Caco-2 (cell line): ENCODE measurements at places on chromosomes 4 and X. TPM values are rescaled to one million over a fixed set of nuclear protein-coding genes. Genes with fewer than 3 reads are reported as not detected.

The PPARGC1A gene
- total RNA-seq = 0.09 TPM in 1 of 2 replicates, not detected in the other

The GPC3 gene
- 233 and 266 TPM in 2 replicates for total RNA-seq

The FRG2 gene
- 0.23 TPM in 1 of 2 replicates, not detected in the other for total RNA-seq

- no peak for DNase-seq
- H3K27ac ChIP-seq = no peak overlapping the region
- no peaks in the 10 kb centered on the region for H3K27me3 ChIP-seq
- H3K4me1 ChIP-seq = no peaks in the 10 kb centered on the region
Measured at GRCh38 chr4:40918330-40918729, 168.6 kb downstream of the NSUN7 start.

DNA sequence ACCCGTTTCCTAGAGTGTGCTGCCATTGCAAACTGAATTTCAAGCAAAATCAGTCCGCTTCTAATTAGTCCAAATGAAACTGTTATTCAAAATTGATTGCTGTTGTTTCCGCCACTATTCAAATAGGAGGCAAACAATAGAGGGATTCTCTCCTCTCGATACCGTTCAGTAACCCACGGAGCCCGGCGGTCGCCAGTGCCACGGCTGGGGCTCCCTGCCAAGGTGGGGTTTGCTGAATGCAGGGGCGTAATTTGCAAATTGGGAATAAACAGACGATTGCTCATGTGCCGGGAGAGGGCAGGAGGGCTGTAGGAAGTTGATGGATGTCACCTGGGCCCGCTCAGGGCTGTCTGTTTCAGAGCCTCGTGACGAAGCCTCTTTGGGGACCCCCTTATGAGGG lies 8.8 kb downstream of the ADRA2C start:
- H3K4me3 ChIP-seq = no peak overlapping the region
- no peaks in the 10 kb centered on the region for H3K27me3 ChIP-seq
- no peaks in the 10 kb centered on the region for H3K36me3 ChIP-seq
- no peak for DNase-seq
- no peak overlapping the region for H3K27ac ChIP-seq
- peaks cover 2% of the 10 kb centered on the region for H3K4me1 ChIP-seq

DNA sequence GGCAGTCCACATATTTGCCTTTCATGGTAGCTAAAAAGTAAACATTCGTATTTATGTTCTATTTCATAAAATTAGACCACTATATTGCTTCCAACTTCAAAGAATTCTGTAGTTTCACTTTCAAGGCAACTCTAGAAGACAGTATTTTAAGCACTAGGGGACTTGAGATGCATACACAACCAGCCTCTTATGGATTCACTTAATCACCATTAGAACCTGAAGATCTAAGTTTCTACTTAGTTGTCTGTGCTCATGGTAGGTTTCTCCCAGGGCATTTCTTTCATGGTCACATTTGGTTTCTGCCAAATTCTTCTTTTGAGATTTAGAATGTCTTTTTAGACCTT lies 209.9 kb upstream of the HCCS start:
- H3K27me3 ChIP-seq = no peaks in the 10 kb centered on the region
- H3K4me1 ChIP-seq = peaks cover 20% of the 10 kb centered on the region
- no peaks in the 10 kb centered on the region for H3K36me3 ChIP-seq
- peak overlapping the region; percentile 59 for H3K27ac ChIP-seq
- no peak overlapping the region for H3K4me3 ChIP-seq

GRCh38 chr4:141860974-141861373 lies 224.6 kb downstream of the IL15 start:
- DNase-seq = no peak
- no peaks in the 10 kb centered on the region for H3K27me3 ChIP-seq
- no peak overlapping the region for H3K27ac ChIP-seq
- no peaks in the 10 kb centered on the region for H3K36me3 ChIP-seq
